ENCODE measurements at places on chromosomes 4 and X.

DNA sequence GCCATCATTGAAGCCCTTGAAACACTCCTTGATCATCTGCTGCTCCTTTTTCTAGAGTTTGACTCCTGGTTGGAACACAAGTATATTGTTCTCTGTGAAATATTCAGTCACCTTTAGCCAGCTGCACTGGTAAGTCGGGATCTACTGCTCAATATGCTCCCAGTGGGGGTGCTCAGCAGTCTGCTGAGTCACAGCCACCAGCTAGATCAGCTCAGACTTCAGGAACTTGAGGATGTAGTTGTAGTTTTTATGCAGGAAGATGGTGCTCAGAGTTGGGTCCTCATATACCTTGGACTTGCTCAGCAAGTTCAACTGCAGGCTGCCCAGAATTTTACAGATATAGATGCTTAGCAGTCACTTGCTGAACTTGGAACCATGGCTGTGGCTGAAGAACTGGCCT is 202.5 kb upstream of the RPL34 start:
- DNase-seq: no peak

- DNase-seq: peak; percentile 64
Observed at GRCh38 chr4:3296651-3297050, 3.8 kb downstream of the RGS12 start.

DNA sequence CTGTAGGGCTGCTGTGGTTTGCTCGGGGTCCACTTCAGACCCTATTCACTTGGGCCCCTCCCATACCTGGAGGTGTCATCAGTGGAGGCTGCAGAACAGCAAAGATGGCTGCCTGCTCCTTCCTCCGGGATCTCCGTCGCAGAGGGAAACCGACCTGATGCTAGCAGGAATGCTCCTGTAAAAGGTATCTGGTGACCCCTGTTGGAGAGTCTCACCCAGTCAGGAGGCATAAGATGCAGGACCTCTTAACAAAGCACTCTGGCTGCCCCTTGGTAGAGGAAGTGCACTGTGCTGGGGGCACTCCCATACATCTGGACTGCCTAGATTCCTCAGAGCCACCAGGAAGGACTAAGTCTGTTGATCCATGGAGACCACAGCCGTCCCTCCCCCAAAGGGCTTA is 296.9 kb downstream of the GRID2 start:
- no peak for DNase-seq

DNA sequence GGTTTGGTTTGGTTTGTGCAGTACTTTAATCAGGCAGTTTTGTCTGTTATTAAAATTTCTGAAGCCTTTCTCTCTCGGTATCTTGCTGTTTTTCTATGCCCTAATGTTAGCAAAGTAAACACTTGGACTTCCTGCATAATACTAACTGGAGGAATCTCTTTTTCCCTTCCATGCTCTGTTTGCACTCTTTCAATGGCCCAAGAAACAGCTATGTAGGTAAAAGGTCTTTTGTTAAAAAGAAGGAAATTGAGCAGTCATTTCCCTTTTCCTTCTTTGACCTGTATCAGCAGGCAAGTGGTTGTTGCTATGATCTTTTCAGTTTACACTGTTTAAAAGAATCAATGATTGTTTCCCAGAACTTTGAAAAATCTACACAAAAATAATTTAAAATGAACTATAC is 82.7 kb downstream of the CCSER1 start:
- no peak for DNase-seq

GRCh38 chr4:112069110-112069509 is 76.1 kb upstream of the FAM241A start:
- no peak for DNase-seq

DNA sequence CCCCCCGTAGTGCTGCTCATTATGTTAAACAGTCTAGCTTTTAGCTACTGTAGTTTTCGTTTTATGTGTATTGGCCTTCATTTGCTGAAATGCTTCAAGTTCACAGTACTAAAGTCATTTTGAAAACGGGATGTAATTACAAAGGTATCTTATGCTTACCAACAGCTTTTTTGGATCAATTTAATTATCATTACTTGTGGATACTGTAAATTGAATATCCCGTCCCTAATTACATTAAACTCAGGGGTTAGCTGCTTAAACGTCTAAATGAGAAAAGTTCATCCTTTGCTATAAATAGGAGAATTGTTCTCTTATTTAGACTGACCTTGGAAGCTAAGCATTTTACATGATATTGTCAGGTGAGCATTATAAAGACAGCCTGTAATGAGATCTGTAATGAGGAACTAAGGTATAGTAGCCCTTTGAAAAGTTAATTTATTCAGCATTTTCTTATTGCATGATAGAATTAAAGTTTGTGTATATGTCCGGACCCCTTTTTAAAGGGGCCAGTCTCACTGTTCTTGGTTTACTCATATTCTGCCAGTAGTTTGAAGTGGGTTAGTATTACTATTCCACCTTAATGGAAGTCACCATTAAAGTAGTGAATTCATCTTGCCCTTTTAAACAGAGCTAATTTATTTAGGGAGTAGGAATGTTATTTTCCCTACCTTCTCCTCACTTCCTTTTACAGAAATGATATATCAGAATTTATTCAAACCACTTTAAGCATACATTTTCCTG is 252.6 kb downstream of the TENM3 start:
- DNase-seq: no peak

- DNase-seq: no peak
Observed at GRCh38 chr4:1169691-1170096, 2.7 kb downstream of the SPON2 start.

- no peak for DNase-seq
Observed at GRCh38 chrX:18010253-18010652, 149.2 kb upstream of the RAI2 start.

GRCh38 chr4:173682609-173683008 is 152.6 kb upstream of the HAND2 start:
- DNase-seq: no peak

- DNase-seq: no peak
Observed at GRCh38 chrX:39967348-39967747, 130.4 kb downstream of the BCOR start.

GRCh38 chr4:145935253-145936141 is 3.1 kb downstream of the ZNF827 start:
- DNase-seq: no peak

DNA sequence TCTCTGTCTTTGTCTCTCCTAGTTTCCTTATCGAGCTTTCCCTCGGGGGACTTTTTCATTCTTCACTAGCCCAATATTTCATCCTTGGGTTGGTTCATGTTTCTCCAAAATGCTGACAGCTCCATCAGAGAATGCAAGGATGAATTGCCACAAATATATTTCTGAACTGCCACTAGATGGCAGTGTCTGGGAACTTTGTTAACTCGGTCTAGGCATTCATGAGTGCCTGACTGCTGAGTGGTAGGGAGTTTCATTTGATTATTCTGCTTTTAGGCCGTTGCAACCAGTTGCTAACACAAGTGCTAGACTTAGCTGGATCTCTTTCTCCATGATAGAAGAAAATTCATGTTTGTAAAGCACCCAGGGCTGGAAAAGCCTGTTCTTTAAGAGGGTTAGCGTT is 73.5 kb upstream of the RAP2C start:
- DNase-seq: no peak

DNA sequence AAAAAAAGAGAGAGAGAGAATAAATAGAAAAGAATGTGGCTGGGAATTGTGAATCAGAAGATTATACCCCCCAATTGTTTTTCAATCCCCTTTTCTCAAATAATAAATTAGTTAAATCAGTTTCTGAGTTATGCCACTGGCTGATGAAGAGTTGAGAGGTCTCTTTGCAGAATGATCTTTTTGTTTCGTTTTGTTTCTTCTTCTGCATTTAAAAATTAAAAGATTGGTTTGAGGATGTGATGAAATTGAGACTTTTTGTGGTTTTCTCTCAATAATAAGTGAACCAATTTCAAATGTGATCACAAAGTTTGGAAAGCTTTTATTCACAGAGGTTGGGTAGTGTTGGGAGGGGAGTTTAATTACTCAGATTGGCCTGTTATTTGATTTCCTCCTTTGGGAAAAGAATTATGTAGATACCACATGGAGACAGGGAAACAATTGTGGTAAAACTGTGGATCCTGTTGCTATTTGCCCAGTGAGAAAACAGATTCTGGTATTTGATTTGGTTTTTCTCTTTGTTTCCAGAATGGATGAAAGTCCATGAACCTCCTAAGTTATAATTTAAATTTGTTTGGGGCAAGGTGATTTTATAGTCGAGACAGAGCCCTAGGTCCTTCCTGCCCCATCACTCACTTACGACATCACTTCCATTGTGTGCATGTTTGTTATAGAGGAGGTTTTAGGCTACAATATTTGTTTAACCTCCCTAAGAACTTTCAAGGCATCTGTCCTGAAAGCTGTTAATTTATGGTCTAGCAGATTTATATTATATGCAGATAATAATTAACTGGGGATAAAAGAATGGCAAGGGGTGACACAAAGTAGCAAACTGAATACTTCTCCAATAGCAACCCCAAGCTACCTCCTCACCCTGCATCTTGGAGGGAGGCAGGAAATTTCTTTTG is 92.0 kb upstream of the BMPR1B start:
- DNase-seq: no peak

DNA sequence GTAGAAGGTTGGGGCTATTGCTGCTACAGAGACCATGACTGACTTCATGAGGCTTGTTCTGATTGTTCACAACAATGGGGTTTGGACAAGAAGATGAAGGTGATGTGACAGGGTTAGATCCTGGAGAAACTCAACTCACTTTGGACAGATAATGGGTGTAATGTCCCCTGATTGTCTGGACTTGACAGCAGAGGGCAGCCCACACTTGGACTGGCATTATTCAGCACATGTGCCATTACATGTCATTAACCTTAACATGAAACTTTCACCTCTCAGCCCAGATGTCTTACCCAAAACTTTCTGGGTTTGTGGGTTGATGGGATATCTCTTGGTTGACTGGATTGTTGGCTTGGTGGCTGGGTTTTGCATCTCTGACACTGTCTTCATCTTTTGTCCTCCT is 101.5 kb downstream of the MXRA5 start:
- DNase-seq: no peak

GRCh38 chr4:131499141-131499873 is 1649.8 kb upstream of the PCDH10 start:
- DNase-seq: no peak

DNA sequence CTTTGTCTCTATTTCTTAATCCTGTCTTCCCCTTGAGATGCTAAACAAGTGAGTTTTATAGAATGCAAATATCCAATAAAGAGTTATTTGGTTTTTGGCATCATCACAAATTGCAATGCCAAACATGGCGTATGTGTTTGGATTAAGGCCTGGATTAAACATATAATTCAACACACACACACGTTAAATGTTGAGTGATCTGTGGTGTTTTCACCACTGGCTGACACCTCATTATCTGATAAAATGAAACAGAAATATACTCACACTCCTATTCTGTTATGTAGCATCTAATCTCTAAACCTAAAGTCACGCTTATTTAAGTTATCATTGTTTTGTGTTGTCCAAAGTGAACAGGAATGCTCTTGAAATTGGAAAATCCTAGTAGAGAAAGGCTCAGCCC is 506.2 kb downstream of the FSTL5 start:
- DNase-seq: no peak

DNA sequence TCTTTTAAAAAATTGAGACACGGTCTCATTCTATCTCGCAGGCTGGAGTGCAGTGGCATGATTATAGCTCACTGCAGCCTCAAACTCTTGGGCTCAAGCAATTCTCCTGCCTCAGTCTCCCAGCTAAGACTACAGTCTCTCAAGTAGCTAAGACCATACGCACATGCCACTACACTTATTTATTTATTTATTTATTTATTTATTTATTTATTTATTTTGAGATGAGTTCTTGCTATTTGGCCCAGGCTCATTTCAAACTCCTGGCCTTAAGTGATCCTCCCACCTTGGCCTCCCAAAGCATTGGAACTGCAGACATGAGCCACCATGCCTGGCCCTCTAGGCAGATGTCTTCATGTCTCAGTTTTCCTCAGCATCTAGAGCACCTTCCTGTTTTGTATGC is 482.2 kb downstream of the CFAP47 start:
- no peak for DNase-seq

GRCh38 chrX:154116426-154117211 is 19.1 kb upstream of the MECP2 start:
- no peak for DNase-seq

- DNase-seq: no peak
Observed at GRCh38 chr4:143701365-143701764, 890 bp upstream of the FREM3 start.

DNA sequence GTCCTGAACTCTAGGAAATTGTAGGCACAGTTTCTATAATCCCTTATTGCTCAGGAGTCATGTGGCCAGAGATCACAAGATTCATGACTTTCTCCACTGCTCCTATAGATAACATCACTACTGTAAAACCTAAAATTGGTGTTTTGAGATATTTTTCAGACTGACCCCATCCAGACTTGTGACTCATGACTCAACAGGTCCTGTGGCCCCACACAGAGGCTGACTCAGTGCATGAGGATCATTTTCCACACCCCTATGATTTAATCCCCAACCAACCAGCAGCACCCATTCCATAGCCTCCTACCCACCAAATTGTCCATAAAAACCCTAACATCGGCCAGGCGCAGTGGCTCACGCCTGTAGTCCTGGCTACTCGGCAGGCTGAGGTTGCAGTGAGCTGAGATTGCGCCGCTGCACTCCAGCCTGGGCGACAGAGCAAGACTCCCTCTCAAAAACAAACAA is 13.2 kb upstream of the XIAP start:
- DNase-seq: no peak

- DNase-seq: no peak
Observed at GRCh38 chr4:57132743-57133137, 22.6 kb upstream of the IGFBP7 start.

DNA sequence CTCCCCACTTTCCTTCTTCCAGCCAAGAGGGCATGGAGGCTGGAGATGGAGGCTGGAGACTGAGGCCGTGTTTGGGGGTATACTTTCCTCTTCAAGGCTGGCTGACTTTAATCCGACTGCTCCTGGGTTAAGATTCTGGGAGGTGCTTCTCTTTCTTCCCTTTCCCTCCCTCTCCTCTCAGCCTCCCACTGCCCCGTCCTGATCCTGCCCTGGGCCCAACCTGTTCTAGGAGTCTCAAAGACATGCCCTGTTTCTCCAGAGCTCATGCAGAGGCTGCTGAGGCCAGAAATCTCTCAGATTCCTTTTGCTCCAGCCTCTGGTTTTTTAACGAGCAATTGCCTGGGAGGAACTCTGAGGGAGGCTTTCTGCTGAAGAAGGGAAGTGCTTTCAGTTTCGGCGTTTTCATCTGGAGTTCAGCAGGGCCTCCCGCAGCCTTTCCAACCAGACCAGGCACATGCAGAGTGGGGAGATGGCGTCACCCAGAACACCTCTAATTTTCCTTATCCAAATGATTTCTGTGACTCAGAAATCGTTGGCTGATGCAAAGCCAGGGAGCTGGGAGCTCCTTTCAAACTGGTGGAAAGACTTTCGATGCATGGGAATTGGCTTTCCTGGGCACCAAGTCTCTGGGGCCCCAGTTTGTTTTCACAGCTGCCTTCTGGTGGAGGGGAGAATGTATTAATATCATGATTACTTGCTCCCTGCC is 34.5 kb upstream of the FAM9C start:
- peak; percentile 79 for DNase-seq

GRCh38 chr4:112284662-112285411 is 867 bp downstream of the TIFA start:
- no peak for DNase-seq

- no peak for DNase-seq
Observed at GRCh38 chr4:86221002-86221401, 138.9 kb downstream of the MAPK10 start.

Data from coronary artery (tissue), 2 donors.